Stimulated activated CD8-positive, alpha-beta memory T cell treated with anti-CD3 and anti-CD28 coated beads, Interleukin-4, amount 100 ng/mL, for 4 hours (primary cell): ENCODE measurements at places on chromosomes 2 and 18.
A peak's percentile ranks its signal among the peaks of the same experiment; 100 is the strongest.

DNA sequence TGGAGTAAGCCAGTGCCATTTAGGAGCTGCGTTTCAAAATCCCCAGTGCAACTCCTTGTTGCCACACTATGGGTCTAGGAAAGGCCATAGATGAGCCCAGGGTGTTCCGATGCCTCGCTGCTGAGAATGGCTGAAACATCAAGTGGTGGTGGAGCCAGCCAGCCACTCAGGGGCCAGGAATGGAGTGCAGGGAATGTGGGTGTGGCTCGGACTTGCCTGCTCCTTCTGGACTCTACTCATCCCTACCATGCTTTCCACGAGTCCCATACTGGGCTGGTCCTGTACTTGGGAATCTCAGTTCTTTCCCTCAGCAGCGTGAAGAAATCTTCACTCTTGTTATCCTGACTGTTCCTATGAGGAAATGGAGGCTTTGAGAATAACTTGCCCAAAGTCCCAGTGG lies 143.5 kb downstream of the INSIG2 start:
- no peak for DNase-seq

GRCh38 chr2:43787895-43788294 lies 14.1 kb downstream of the DYNC2LI1 start:
- DNase-seq, result no peak

- no peak for DNase-seq
Measured at GRCh38 chr2:28277466-28277865, 115.2 kb upstream of the FOSL2 start.

DNA sequence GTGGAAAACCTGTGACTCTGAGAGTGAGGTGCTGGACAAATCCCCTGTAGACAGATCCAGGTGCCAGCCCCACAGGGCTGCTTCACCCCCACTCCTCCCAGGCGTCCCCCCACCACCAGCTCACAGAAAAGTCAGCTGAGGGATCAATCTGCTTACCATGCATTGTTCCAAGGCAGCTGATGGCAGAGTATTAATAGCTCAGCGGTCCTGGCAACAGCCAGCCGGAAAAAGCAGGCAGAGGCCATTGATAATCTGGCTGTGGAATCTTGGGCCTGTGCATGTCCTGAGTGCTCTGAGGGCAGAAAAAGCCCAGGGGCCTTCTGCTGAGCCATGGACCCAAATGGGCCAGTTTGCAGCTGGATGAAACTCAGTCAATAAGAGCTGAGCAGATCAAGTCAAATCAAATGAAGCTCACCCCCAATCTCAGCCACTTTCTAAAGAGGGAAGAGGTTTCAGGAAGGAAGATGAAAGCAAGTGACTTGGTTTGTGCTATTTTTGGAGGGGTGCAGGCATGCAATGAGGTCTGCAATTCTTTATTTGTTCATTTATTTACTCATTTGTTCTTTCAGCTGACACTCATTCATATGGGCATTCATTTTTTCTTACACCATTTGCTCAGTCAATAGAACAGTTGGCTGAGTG lies 63.4 kb downstream of the GYPC start:
- no peak for DNase-seq

DNA sequence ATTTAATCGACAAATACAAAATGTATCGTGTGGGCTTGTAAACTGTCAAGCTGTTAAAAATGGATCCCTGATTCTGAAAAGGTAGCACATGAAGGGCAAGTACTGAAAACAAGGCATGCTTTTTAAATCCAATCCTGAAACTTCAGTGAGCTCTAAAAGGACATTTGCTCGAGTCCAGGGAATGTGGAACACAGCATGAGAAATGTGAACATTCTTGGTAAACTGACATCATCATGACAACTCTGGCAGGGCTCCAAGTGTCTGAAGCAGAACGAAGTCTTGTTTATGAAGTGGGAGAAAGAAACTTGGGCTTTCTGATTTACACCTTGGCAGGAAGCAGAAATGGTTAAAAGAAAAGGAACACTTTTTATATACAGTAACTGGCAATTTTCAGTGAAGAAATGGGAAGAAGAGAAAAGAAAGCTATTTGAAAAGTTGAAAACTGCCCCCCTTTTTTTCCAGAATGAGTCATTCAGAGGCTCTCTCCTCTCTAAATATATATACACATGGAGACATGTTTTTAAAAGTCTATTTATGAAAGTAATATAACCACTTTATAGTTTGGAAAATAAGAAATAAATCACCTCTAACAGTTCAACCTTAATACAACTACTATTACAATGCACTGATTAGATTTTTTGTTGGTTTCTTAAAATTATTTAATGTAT lies 120.8 kb downstream of the GAREM1 start:
- no peak for DNase-seq

DNA sequence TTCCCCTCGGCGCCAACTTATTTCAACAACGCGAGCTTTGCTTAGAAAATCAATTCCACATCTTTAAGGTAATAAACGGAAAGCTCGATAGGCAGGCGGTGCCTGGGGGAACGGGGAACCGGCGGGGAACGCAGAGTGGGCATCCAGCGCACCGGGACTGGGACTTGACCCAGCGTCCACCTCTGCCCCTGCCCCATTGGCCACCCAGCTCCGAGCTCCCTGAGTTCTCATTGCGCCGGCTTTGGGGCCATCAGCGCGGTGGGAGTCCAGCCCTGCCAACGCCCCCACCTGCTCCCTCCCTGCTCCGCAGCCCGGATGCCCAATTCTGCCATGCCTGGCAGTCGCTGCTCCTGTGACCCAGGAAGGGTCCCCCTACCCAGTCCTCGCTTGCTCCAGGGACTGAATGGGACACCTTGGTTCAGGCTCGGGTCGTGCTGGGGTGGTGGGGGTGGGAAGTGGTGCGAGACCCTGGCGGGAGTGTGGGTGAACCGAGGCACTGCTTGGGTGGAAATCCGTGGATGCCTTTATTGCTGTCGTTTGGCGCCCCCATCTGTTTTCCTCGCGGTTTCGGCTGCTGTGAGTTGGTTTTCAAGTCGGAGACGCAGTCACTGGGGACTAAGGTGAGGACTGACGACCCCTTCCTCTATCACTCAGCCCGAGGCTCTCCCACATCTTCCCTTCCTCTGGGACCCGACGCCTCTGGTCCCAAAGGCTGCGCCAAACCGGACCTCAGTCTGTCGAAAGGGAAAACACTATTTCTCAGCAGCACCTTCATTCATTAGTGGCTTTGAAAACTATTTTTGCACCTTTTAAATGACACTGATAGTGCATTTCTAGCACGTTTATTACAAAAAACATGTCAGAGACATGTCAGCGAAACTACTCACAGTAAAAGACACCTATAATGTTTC lies 2.4 kb upstream of the EVX2 start:
- DNase-seq, result no peak

DNA sequence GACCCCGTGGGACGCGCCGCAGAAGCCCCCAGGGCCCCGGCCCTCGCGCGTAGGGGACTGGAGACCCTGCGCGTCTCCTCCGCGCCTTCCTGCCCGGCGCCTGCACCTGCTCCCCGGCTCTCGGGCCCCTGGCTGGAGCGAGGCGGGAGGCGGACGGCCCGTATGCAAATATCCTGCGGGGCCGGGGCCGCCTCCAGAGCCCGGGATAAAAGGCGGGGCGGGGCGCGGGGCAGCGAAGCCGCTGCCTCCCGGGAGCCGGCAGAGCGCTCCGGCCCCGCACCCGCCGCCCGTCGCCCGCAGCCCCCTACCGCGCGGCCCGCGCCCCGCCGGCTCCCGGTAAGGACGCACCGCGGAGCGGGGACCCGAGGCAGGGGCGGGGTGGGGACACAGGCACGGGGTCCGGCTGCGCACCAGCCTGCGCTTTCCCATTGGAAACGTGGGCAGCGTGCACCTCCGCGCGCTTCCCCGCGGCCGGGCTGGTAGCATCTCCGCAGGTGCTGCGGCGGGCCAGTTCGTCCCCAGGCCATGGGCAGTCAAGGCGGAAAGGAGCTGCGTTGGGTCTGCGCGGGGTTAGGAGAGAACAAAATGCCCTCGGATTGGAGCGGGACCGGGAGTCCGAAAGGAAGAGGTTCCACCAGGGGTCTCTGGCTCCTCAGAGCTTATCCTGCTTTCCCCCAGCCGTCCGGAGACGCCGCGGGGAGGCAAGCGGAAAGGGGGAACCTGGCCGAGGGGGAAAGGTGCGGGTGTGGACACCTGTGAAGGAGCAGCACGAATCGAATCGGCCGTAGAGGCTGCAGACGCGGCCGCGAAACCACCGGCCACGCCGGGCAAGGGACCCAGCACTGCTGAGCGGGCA lies at the start of gene ATP6V1C2:
Gene ATP6V1C2 (plus strand): TSS at position 235 of the 856 bp plus-strand sequence. CDS start 1,220 bp downstream, outside the sequence.
- DNase-seq, result no peak

DNA sequence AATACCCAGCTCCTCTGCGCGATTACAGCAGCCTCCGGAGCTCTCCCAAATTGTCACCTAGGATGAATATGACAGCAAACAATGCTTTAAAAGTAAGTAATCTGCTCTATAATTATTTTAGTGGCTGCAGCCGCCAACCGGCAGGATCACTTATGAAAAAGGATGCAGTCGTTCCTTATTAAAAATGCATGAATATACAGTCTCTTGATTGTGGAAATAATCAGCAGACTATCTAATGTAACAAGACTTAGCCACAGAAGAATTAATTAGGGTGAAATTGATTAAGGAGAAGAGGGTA lies 71.8 kb upstream of the STPG4 start:
- no peak for DNase-seq

- DNase-seq, result no peak
Measured at GRCh38 chr2:104481341-104481740, 372.6 kb upstream of the POU3F3 start.

DNA sequence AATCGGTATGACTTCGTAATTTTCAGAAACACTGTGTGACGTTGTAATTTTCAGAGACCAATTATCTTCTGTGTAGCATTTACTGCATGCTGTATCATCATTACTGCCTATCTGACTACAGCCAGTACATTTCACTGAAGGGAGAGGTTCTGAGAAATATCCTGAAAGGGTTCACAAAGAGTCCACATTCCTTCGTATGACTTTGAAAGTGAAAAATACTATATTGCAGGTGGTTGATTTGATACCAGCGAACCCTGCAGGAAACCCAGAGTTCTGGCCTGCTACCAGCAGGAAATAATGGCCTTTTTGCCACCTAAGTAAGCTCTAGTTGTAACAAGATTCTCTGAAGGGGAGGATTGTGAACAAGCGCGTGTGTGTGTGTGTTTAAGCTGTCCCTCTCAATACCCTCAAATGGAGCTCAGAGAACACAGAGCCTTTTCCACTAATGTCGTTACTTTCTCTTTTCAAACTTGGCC lies 155.5 kb downstream of the ARHGAP28 start:
- DNase-seq, result no peak

- DNase-seq, result peak; percentile 46
Measured at GRCh38 chr2:197205585-197206215, 104.9 kb downstream of the ANKRD44 start.

- no peak for DNase-seq
Measured at GRCh38 chr2:96907115-96908041, 37.5 kb upstream of the SEMA4C start.

- DNase-seq, result peak; percentile 12
Measured at GRCh38 chr18:63518178-63519012, 23.8 kb upstream of the SERPINB12 start.

GRCh38 chr2:133352719-133353118 lies 215.5 kb downstream of the NCKAP5 start:
- DNase-seq, result no peak

- no peak for DNase-seq
Measured at GRCh38 chr2:74457129-74457548, 1.1 kb upstream of the WBP1 start.

DNA sequence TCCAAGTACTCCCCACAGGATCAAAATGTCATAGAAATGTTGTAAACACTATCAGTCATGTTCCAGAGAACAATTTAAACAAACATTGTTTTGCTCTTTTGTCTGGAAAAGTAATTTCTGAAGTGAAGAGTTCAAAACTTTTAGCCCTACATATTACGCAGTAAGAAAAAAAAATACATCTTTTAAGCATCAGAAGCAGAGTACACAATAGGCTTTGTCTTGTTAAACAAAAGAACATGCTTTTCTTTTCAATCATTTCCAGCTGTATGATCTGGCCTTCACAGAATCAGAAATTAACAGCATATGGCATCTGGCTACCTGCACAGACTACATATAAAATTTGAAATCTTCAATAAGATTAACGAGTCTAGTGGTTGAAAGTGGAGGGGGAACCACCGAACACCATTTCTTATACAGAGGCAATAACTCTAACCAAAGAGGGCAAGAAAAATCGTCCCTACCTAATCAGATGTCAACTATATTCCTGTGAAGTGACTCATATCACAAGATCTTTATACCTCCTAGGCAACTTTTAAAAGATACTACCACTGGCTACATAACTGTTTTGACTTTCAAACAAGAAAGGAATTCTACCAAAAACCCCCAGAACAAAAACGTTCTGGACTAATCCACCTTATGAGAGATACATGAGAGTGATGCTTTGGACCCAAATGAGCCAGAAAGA lies 149.3 kb downstream of the EXOC6B start:
- DNase-seq, result no peak

- DNase-seq, result no peak
Measured at GRCh38 chr2:223759569-223760430, 77.6 kb downstream of the AP1S3 start.

DNA sequence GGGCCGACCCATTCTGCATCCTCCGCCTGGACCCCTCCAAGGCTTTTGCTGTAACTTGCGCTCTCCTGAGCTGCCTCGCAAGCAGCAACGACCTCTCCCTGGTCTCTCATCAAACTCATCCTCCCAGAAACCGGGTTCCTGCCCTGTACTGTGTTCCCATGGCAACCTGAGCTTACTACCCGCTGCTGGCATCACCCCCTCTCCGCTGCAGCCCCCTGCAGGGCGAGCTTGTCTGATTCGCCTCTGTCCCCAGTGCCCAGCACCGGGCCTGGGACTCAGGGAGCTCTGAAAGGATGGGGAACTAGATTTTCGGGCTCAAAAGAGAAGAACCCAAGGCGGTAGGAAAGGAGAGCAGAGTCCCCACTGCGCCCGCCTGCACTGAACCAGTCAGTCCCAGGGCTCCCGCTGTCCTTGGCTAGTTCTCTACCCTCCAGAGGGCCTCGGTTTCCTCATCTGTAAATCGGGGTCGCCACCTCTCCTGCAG lies 463 bp downstream of the HS1BP3 start:
- DNase-seq, result no peak

GRCh38 chr2:179311101-179311500 lies 46.5 kb upstream of the SESTD1 start:
- DNase-seq, result no peak

GRCh38 chr2:201070948-201071478 lies 458 bp downstream of the HYCC2 start:
- DNase-seq, result no peak

DNA sequence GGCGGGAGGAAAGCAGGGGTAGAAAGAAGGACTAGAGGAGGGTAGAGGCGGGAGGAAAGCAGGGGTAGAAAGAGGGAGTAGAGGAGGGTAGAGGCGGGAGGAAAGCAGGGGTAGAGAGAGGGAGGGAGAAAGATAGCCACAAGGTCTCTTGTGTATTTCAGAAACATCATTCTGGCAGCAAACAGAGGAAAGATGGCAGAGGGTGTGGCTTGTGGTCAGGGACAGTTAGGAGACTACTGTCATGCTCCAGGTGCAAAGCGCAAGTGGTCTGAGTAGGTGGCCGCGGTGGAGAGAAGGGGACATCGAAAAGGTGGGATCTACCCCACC lies 82.4 kb upstream of the TAF1B start:
- DNase-seq, result no peak

- no peak for DNase-seq
Measured at GRCh38 chr2:112290088-112290487, 14.7 kb downstream of the ZC3H6 start.

GRCh38 chr2:157809212-157809611 lies 66.9 kb downstream of the ACVR1 start:
- DNase-seq, result no peak

- no peak for DNase-seq
Measured at GRCh38 chr2:28648671-28649395, 102.8 kb upstream of the PPP1CB start.

- DNase-seq, result peak; percentile 66
Measured at GRCh38 chr2:172427256-172427989, at the start of gene ITGA6. Gene ITGA6 (plus strand): TSS chr2:172427586.
